ENCODE measurements at places on chromosomes 16 and 17. TPM values are rescaled to one million over a fixed set of nuclear protein-coding genes. Genes with fewer than 3 reads are reported as not detected.

The MPHOSPH6 gene
- 11.8 TPM for polyA plus RNA-seq

The PPY gene
- polyA plus RNA-seq: not detected

The RCVRN gene
- not detected for polyA plus RNA-seq

The KRT25 gene
- not detected for polyA plus RNA-seq

The KRT12 gene
- polyA plus RNA-seq: not detected

The PERCC1 gene
- not detected for polyA plus RNA-seq

The HOXB8 gene
- not detected for polyA plus RNA-seq

The NT5C3B gene
- polyA plus RNA-seq: 98.0 TPM

The BRICD5 gene
- 3.4 TPM for polyA plus RNA-seq

The HS3ST3B1 gene
- polyA plus RNA-seq: 0.67 TPM

The ODAD4 gene
- polyA plus RNA-seq: 1.1 TPM

The AANAT gene
- polyA plus RNA-seq: not detected
